Right lung (tissue), 10 donors: ENCODE measurements at places on chromosomes 12 and 14. TPM values are rescaled to one million over a fixed set of nuclear protein-coding genes. Genes with fewer than 3 reads are reported as not detected.

- no peak for DNase-seq
These were observed 18.0 kb downstream of the HNRNPC start for GRCh38 chr14:21251215-21251614.

GRCh38 chr12:24759155-24759554 is 189.7 kb downstream of the BCAT1 start:
- no peak for DNase-seq

GRCh38 chr12:104090685-104091084 is 26.4 kb downstream of the HCFC2 start:
- no peak for DNase-seq

DNA sequence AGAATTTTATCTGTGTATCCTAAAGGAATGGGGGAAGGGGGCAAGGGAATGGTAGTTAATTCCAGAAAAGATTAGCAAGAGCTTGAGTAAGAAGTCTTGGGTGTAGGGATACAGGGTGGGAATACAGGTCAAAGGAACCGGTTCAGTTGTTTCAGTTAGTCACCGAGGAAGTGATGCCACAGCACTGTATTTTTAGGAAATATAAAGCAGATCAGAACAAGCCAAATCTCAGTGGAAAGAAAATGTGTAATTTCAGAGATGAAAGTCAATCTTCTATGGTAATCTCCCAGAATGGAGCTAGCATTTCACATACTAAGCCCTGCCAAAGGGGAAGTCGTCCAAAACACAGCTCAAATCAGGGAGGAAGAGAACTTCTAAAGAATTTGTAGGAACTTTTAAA is 4.7 kb upstream of the TUBA1C start:
- peak; percentile 40 for DNase-seq

GRCh38 chr14:93496856-93497741 is 66.4 kb downstream of the UNC79 start:
- DNase-seq: no peak

- peak; percentile 58 for DNase-seq
These were observed 25.6 kb downstream of the RNASE10 start for GRCh38 chr14:20530771-20531571.

GRCh38 chr12:120500581-120500980 is 4.7 kb downstream of the DYNLL1 start:
- DNase-seq: no peak

DNA sequence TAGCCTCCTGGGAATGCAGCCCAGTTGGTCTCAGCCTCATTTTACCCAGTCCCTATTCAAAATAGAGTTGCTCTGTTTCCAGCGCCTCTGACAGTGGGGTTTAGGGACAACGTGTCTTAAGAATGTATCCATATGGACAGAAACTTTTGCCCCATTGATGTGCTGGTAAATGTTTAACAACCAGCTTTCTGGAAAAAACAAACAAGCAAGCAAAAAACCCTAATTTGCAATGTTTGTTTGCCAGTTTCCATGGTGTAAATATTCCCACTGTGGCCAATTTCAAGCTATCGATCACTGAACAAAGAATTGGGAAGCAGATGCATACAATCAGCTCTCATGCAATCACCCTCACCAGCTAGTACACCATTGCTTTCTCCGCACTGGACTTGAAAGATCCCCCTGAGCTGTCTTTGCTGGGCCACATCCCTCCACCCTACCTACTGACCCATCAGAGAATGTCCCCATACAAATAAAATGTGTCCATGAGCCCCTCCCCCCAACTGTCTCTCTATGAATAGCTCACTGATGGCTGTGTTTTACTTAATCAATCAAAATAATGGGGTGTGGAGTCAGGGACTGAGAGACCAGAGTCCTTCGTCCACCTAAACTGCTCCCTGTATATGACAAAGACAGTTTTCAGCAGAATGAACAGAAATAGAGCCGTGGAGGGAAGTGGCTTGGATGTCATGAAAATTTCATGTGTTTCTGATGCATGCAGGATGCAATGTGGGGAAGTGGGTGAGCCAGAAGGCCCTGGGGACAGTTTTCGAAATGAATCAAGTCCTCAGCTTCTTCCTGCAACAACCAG is 40.8 kb downstream of the CCDC60 start:
- DNase-seq: peak; percentile 56

DNA sequence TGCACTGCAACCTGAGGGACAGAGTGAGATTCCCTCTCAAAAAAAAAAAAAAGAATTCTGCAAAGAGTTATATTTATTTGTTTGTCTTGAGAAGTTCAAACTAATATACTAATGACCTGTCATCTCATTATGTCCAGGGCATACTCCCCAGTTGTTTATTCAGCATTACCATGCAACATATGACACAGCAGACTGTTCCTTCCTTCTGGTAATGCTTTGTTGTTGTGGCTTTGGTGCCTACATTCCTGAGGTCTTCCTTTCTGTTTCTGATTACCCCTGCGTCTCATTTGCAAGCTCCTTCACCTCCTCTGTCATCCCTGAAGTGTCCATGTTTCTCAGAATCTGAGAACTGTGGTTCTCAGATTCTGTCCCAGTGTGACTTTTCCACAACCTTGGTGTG is 55.3 kb downstream of the DERA start:
- no peak for DNase-seq

DNA sequence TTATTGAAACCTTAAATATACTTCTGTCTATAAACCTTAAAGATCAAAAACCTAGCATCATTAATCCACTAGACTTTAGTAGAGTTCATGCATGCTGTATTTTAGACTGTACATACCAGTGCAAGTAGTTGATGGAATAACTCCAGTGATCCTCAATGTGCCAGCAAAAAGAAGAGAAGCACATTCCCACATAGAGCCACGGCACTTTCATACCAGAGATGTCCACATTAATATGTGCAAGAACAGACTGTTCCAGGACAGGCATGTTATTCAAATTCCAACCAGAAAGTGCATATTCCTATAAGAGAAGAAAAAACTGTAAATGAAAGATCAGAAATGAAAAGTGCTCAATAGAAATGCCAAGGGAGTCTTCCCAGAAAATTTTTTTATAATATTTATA is 55.0 kb downstream of the KDM5A start:
- no peak for DNase-seq

- DNase-seq: peak; percentile 23
These were observed 1.9 kb downstream of the ARHGEF40 start for GRCh38 chr14:21072031-21072473.

GRCh38 chr14:82192387-82192786 is 658.7 kb upstream of the SEL1L start:
- DNase-seq: no peak

GRCh38 chr12:53034459-53034858 is 15.4 kb upstream of the TNS2 start:
- DNase-seq: no peak

DNA sequence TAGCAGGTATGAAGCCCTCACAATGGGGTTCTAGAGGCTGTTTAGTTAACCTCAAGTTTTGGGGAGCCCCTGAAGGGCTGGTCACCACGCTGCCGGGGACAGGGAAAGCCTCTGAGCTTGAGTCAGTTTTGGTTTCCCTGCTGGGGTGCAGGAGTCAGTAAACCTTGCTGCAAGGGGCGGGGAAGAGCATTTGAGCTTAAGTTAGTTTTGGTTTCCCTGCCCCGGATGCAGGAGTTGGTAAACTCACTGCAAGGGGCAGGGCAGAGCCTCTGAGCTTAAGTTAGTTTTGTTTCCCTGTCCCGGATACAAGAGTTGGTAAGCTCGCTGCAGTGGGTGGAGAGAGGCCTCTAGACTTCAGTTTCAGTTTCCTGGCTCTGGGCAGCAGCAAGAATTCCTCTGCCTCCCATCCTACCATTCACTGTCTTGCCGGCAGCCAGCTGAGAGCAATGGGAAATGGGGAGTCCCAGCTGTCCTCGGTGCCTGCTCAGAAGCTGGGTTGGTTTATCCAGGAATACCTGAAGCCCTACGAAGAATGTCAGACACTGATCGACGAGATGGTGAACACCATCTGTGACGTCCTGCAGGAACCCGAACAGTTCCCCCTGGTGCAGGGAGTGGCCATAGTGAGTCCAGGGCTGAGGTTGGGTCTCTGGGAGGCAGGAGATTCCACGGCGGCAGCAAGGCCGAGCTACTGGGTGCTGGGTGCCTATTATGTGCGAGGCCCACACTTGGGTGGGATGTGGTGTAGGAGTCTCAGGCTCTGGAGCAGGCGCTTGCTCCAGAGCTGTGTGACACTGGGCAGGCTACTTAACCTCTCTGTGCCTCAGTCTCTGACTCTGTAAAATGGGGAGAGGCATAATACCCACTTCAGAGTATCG is at the start of gene OAS2:
TSS of gene OAS2 (plus strand) at position 357 of the 878 bp plus-strand sequence. CDS start at position 447, 90 bp downstream.
- DNase-seq: peak; percentile 24

- no peak for DNase-seq
These were observed 89.4 kb downstream of the EFCAB11 start for GRCh38 chr14:89865153-89865552.

- no peak for DNase-seq
These were observed 57.8 kb downstream of the SSH1 start for GRCh38 chr12:108799401-108800243.

- peak; percentile 53 for DNase-seq
These were observed 34.2 kb upstream of the KICS2 start for GRCh38 chr12:64256166-64256800.

GRCh38 chr12:103855036-103855712 is 14.1 kb upstream of the NT5DC3 start:
- DNase-seq: no peak

DNA sequence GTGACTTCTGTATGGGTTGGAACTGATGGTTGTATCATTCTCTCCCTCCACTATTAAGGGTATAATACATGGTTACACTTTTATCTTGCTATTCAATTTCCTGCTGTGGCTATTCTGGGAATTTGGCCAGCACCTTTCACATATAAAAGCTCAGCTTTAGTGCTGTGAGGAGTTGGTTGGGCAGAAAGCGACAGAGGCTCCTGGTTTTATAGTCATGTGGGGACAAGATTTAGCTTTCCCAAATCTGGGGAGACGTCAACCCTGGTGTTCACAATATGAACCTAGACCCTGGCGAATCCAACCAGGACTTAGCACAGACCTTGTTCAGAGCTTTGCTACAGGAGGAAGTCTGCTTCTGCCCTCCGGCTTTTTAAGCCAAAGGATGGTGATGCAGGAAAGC is 36.5 kb downstream of the FOS start:
- DNase-seq: peak; percentile 65

DNA sequence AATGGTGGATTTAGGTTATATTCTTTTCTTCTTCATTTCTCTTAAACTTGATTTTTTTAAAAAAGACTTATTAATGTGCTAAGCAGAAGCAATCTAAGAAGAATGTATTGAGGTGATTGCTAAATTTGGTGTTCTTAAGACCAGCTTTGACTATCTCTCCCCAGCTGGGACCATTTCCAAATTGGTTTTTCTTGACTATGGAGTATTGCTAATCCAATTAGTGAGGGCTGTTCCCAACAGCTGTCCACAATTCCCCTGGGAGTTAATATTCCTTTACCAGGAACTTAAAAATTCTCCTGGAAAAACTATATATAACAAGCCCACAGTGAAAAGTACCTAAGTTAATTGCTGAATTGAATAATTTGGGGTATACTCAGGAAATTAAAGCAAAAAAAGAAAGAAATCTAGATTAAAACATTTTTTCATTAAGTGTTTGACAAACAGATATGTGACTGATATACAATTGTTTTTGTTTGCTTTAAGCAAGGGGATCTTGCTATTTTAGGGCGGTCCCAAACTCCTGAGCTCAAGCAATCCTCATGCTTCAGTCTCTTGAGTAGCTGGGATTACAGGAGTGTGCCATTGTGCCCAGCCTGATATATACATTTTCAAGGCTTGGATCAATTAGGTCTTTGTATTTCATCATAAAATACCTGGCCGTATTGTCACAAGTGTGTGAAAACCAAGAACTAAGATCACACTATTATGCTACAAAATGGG is 105.0 kb downstream of the FAR2 start:
- DNase-seq: no peak

- peak; percentile 53 for DNase-seq
These were observed 14.9 kb upstream of the POLR3B start for GRCh38 chr12:106342397-106343213.

GRCh38 chr14:90698379-90698869 is 117.8 kb downstream of the TTC7B start:
- peak; percentile 71 for DNase-seq

DNA sequence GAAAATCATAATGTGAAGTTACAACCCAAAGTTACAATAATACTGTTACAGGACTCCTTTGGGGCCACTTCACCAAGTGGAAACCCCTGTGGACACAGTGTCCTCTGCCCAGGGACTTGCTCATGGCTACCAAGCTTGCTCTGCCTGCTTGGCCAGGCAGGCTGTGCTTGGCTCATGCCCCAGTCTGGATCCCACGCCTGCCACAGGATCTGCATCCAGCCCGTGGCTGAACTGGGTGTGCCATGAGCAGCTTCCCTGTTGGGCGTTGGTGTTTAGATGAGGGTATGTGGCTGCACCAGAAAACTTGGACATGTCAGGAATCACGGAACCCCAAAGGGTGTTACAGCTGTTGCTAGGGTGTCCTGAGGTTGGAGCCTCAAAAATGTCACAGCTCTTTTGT is 820.9 kb downstream of the SLC6A15 start:
- DNase-seq: no peak

- no peak for DNase-seq
These were observed 160.6 kb downstream of the KCNA5 start for GRCh38 chr12:5204271-5204670.

DNA sequence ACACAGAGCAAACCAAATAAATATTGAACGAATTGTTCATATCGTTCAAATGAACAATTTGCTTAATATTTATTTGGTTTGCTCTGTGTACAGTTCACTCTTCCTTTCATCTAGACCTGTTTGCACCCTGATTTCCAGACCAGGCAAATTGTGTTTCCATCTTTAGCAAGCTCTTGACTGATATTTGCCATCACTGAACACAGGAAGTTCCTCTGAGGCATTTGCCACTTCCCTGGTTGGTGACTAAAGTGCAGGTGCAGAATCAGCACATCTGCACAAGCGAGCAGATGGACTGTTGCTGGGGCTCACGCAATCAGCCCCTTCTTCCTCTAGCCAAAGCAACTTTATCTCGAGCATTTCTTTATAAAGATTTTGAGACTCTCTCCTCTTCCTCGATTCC is 112.9 kb downstream of the DAAM1 start:
- DNase-seq: no peak

- no peak for DNase-seq
These were observed 71.6 kb upstream of the CMKLR1 start for GRCh38 chr12:108410689-108411088.

- DNase-seq: no peak
These were observed 20.5 kb upstream of the TESC start for GRCh38 chr12:117119592-117120198.

DNA sequence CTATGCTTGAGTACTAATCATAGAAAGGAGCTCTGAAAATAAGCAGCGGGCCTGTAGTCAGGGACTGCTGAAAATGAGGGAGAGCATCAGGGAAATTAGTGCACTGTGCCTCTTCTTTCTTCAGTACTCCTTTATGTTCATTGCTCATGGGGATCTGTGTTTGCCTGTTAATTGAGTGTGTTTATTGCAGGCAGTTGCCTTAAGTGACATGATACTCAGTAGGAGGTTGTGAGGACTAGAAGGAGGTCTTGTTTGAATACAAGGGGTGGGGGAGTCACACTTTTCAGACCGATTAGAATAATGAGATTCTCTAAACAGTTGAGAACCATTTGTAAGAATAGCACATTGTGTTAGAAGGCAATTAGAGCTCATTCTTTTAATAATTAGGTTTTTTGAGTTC is 102.6 kb upstream of the SLCO1C1 start:
- no peak for DNase-seq

Gene SAMD15
- polyA plus RNA-seq: 5.1 TPM

Gene ASPG
- 24.5 TPM for polyA plus RNA-seq

Gene PLEK2
- polyA plus RNA-seq: 2.8 TPM

Gene SSPN
- 14.6 TPM for polyA plus RNA-seq

Gene CCDC38
- polyA plus RNA-seq: 0.94 TPM

Gene FKBP4
- 104 TPM for polyA plus RNA-seq

Gene GPR135
- 3.7 TPM for polyA plus RNA-seq

Gene NANOG
- polyA plus RNA-seq: 0.17 TPM

Gene STYK1
- polyA plus RNA-seq: 0.85 TPM

Gene FITM1
- 1.7 TPM for polyA plus RNA-seq

Gene ABCD4
- polyA plus RNA-seq: 117 TPM
